ENCODE measurements at places on chromosomes 1 and 21.

GRCh38 chr1:25817840-25818501 lies 1.8 kb upstream of the MTFR1L start:
- DNase-seq: no peak

- no peak for DNase-seq
These were observed 17.8 kb upstream of the EPHA2 start for GRCh38 chr1:16173447-16174260.

- no peak for DNase-seq
These were observed 44.1 kb upstream of the DOCK7 start for GRCh38 chr1:62732331-62732730.

GRCh38 chr1:245657371-245657770 lies 502.6 kb downstream of the KIF26B start:
- no peak for DNase-seq

DNA sequence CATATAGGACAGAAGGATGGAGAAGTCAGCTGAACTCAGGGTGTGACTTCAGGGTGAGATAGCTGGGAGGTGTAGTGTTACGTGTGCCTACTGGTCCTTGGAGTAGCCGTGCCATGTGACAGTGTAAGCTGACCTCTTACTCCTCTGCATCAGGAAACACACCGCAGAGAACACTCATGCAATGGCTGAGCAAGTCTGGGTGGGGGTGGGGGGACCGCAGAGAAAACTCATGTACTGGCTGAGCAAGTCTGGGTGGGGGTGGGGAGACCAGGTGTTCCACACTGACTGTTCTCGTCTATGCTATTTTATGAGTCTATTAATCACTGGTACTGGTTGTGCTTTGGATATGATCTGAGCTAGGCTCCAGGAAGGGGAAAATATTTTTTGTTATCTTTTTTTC lies 233.1 kb downstream of the PAPPA2 start:
- DNase-seq: no peak

DNA sequence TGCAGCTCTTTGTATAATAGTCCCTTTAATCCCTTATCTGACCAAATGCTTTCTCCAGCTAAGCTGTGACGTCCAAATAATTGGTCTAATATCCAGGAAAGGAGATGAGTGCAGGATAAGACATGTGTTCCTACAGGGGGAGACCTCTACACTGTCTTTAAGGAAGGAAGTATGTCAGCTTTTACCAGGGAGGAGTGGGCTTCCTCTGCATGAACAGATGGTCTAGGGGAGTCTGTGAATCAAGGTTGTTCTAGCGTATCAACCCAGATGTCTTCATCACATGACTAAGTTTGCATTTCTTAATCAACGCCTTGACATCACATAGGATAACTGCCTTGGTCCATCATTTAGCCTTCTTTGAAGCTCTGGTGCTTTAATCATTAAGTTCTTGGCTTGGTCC lies 528.2 kb downstream of the MRPL39 start:
- no peak for DNase-seq

DNA sequence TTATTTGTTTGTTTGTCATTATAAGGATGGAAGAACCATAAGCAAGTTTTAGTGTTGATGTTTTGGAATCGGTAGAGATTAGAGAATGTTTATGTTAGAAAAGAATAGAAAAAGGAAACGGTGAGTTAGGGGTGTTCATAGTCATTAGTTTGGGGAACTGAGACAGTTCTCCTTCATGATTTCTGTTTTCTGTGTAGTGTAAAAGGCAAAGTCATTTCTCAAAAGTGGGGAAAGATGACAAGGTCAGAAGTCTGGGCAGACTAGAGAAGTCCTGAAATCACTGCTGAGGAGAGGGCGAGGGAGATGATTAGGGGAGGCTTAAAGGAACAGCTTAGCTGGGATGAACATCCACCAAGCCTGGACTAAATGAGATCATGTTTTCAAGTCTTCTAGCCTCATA lies 498.9 kb downstream of the TTLL7 start:
- DNase-seq: no peak

- DNase-seq: no peak
These were observed 30.7 kb downstream of the NOL9 start for GRCh38 chr1:6523566-6523965.

DNA sequence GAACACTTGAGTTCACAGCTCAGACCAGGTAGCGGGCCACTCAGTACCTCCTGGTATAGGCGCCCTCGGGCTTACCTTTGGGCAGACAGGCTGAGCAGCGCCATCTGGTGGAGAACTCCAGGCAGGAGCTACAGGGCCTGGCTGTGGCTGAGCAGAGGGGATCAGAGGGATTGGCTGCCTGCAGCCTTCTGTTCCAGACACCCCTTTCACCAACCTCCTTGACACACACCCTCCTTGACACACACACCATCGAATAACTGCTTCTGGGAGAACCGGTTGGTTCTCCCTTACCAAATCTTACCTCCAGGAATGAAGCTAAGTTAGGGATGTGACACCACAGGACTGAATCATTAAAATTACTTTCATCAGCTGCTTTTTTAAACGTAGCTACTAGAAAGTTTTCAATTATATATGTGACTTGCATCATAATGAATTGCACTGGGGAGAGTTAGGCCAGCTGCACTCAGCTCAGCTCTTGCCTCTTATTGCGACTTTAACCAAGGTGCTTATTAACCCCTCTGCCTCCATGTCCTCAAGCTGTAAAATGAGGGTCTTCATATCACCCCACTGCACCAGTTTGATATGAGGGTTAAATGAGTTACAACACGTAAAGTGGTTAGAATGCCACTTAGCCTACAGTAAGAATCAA lies 6.6 kb downstream of the LIN28A start:
- DNase-seq: peak; percentile 72

DNA sequence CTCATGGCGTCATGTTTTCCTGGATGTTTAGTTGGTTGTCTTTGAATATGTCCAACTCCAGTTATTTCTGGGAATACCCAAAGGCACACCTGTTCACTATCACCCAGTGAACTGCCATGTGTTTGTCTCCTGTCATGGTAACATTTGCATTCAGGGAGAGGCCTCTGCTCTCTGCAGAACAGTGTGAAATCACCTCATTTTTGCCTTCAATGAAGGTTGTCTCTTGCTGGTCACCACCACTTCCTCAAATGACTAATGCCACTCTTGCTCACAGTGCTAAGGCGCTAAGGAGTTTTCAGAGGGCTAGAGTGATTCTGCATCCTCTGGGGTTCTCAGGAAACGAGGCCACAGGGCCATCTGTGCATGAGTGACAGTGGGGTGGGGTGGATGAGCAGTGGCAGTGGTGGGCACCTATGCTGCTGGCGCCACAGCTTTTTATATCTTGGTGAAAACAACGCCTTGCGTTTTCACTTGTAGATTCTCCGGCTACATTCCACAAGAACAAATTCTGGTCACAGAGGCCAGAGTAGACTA lies 60.0 kb upstream of the ATP5PO start:
- DNase-seq: no peak

- DNase-seq: no peak
These were observed 46.3 kb downstream of the GADD45A start for GRCh38 chr1:67731322-67731721.

- DNase-seq: no peak
These were observed at the start of gene DENND2D for GRCh38 chr1:111199881-111200801. Gene DENND2D (minus strand): TSS chr1:111200646. CDS start chr1:111200459, 187 bp downstream.

DNA sequence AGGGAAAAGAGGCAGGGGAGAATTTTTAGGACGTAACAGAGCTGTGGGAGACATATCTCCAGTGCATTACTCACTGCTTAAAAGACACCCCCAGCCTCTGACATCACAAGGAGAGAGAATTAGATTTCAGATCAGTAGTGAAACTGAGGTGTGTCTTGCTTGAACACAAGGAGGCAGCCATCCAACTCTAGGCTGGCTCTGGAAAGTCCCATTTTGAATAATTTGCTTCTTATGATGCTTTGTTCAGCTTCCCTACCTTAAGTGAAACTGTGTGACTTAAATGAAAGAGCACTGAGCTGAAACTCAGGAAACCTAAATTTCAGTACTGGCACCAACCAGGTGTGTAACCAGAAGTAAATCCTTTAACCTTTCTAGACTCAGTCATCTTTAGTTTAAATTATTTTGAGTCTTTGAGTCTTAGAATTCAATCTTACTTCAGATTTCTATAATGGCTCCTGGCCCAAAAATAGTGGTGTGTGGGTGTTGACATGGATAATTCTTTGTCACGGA lies 251.6 kb upstream of the SGIP1 start:
- DNase-seq: peak; percentile 42

DNA sequence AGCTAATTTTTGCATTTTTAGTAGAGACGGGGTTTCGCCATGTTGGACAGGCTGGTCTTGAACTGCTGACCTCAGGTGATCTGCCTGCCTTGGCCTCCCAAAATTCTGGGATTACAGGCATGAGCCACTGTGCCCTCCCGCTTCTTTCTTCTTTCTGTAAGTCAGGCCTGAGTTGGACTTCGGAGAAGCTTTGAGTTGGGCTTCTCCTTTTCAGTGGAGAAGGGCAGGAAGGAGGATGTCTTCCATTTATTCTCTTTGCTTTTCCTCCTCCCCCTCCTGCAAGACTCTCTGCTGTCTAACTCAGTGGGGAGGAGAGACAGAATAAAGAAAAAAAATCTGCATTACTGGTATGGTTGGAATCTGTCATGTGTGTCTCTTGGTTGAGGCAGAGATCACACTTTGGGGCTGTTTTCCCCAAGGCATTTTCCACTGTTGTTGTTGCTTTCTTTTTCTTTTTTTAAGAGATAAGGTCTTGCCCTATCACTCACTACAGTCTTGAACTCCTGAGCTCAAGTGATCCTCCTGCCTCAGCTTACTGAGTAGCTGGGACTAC lies 13.2 kb upstream of the DEGS1 start:
- no peak for DNase-seq

GRCh38 chr1:98102345-98103030 lies 181.7 kb upstream of the DPYD start:
- DNase-seq: no peak

DNA sequence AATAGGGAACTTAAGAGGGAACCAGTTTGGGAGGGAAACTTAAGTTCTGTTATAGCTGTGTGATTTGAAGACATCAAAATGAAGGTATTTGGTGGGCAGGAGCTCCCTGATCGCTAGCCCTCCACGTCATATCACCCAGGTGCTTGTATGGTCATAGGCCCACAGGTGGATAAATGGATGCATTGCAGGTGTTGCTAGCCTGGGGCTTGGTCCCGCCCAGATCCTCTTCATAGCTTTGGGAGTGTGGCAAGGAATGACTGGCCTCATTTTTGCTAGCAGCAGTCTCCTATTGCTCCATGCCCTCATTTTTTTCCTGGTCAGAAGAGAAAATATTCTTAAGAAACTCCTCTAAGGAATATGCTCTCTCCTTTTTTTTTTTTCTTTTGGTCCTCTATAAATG lies 11.3 kb downstream of the GNPAT start:
- no peak for DNase-seq
